Stomach (tissue), 19 donors: ENCODE measurements at places on chromosomes 2 and 18. TPM values are rescaled to one million over a fixed set of nuclear protein-coding genes. Genes with fewer than 3 reads are reported as not detected.

GRCh38 chr2:130917006-130917688 lies 80.4 kb downstream of the ARHGEF4 start:
- no peak overlapping the region for H3K27ac ChIP-seq
- no peaks in the 10 kb centered on the region for H3K36me3 ChIP-seq
- peaks cover 49% of the 10 kb centered on the region for H3K27me3 ChIP-seq
- H3K4me1 ChIP-seq = peaks cover 3% of the 10 kb centered on the region
- H3K4me3 ChIP-seq = no peak overlapping the region

DNA sequence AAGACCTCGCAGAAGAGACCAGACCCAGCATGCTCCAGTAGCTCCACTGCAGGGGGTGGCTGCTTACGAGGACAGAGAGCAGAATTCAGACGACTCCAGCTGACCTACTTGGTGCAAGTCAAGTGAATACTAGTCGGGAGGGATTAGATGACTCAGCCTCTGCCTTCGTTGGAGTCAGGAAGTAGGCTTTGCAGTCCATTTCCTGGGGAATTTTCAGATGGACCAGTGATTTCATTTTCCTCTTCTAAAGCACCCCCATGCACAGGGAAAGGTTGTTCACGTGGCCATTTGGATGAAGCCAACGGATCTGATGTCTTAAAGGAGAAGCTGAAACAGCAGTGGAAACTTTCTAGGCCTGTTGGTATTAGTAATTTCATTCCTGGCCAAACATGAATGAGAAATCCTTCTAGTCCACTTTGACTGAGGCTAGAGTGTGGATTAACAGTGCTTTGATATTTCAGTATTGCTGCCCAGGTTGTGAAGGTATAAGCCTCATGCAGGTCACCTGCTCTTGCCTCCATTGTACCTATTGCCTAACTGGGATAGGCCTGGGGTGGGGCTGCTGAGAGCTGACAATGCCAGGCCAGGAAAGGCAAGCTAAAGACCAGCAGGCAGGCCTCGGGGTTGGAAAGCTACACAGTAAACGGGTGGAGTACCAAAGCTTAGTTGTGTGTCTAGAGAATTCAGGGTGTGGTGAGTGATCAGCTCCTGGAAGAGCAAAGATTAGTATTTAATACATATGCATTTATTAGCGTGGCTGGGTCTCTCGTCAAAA lies 117.6 kb upstream of the FOSL2 start:
- no peaks in the 10 kb centered on the region for H3K36me3 ChIP-seq
- peak; percentile 60 for DNase-seq
- peaks cover 50% of the 10 kb centered on the region for H3K4me1 ChIP-seq

DNA sequence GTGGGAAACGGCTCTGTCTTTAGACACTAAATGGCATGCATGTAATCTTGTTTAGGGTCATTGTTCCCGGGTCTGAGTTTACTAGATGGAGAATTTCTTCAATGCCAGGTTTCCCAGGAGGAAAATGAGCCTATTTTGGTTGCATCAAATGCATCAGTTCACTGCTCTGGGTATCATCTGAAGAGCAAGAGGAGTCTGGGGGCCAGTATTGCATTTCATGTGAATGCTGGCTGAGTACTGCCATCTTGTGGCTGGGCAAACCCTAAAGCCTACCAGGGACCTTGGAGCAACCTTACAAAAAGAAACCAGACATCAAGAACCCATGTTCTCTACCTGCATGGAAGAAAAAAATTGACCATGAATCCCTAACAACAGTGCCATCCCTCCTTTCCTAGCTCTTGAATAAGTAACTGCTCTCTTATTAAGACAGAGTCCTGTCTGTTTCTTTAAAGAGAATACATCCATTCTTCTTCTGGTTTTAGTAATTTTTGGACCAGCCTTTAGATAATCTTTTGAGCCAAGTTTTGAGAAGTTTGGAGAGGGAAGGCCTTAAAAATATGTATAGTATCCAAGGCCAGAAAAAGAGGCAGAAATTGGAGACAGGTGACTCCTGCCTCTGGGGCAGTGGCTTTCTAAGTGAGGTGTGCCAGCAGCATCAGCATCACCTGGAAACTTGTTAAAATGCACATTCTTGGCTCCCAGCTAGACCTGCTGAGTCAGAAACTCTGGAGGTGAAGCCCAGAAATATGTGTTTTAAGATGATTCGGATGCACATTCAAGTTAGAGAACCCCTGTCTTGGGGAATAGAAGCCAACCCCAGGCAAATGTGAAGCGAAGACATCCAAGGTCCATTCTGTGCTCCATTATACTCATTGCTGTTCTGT lies 261.0 kb upstream of the CXCR4 start:
- H3K4me1 ChIP-seq = no peaks in the 10 kb centered on the region
- no peak overlapping the region for H3K4me3 ChIP-seq
- H3K27ac ChIP-seq = no peak overlapping the region
- H3K36me3 ChIP-seq = no peaks in the 10 kb centered on the region

DNA sequence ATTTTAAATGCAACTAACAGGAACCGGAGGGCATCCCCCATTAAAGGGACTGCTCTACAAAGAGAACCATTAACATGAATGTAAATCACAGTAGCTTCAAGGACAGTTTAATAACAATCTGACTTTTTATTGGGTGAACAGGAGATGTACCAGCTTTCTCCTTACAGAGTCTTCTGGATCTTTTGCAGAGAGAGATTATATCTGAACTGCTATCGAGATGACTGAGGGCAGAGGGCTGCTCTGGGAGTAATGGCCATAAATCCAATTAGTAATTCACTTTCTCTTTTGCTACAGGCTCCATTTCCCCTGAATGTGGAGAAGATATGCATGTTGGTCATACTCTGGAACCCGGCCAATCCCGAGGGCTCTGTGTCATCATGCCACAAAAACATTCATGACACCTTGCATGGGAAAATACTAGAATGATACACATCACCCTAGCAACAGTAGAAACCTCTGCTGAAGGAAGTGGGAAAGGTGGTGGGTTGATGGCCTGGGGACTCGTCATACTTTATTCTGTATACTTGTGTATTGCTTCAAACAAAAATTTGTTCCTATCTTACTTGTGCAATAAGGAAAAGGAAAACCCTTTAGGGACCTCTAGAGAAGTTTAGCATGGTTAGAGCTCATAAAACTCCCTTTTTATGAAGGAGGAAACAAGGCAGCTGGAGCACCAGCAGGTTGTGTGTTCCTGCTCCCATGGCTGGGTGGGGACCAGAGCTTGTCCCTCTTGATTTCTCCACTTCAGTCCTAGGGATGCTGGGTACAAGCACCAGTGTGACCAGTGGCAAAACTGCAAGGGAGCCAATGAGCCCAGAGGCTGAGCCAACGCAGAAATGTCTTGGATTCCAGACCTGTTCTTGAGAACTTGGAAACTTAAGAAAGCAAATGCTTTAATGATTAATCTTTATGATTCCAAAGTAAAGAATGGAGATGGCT lies 26.0 kb downstream of the CTAGE1 start:
- no peaks in the 10 kb centered on the region for H3K27me3 ChIP-seq
- H3K4me1 ChIP-seq = no peaks in the 10 kb centered on the region
- no peaks in the 10 kb centered on the region for H3K36me3 ChIP-seq
- no peak overlapping the region for H3K27ac ChIP-seq
- DNase-seq = peak; percentile 41

GRCh38 chr2:8657423-8658062 lies 24.3 kb upstream of the ID2 start:
- no peak overlapping the region for H3K27ac ChIP-seq
- peaks cover 13% of the 10 kb centered on the region for H3K4me1 ChIP-seq
- DNase-seq = no peak
- no peak overlapping the region for H3K4me3 ChIP-seq
- no peaks in the 10 kb centered on the region for H3K36me3 ChIP-seq
- no peaks in the 10 kb centered on the region for H3K27me3 ChIP-seq

DNA sequence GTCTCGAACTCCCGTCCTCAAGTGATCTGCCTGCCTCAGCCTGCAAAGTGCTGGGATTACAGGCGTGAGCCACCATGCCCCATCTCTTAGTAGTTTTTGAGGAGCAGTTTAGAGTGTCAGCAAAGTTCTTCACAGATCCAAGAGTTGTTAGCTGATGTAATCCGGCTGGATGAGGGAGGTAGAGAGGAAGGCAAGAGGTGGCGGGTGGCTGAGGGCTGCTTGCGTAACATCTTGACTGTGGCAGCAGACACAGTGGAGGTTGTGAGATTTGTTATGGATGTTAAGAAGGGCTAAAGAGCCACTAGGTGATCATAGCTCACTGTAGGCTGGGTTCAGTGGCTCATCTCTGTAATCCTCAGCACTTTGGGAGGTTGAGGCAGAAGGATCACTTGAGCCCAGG lies 19.5 kb upstream of the FAM136A start:
- H3K36me3 ChIP-seq = no peaks in the 10 kb centered on the region
- H3K4me3 ChIP-seq = no peak overlapping the region
- DNase-seq = no peak
- peaks cover 16% of the 10 kb centered on the region for H3K27me3 ChIP-seq
- H3K4me1 ChIP-seq = no peaks in the 10 kb centered on the region

DNA sequence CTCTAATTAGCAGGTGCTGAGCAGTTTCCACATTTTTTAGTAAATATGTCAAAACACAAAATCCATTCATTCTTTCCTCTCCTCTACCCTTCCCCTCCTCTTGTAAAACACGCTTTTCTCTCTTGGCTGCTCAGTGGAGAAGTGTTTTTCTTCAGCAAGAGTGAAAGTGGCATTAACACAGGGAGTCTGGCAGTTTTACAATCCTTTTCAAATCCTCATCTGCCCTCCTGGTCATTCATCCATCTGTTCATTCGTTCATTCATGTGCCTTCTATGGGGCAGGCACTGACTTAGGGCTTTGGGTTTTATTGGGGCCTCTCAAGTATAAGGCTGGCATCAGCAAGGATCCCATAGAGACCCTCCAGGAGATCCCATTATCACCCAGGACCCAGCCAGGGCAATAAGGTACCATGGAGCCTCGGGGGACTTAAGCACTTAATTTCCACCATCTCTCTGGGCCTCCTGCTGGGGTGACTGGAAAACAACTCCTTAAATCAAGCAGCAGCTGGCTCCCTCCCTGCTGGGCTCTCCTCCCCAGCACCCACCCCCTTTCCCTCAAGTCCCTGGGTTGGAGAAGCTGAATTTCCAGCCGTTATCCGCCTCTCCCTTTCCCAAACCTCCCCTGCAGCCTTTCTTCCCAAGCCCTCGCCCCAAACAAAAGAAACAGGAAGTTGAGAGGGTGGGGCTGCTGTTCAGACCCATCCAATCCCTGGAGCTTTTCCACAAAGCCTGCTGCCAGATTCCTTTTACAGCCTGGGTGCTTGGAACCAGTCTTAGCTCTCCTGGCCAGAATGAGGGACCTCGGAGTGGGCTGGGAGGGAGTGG lies 32.6 kb downstream of the MARCHF4 start:
- H3K27me3 ChIP-seq = peaks cover 3% of the 10 kb centered on the region
- peaks cover 4% of the 10 kb centered on the region for H3K4me1 ChIP-seq

GRCh38 chr2:186518945-186519344 lies 32.9 kb downstream of the ZC3H15 start:
- H3K4me1 ChIP-seq = peaks cover 10% of the 10 kb centered on the region
- H3K36me3 ChIP-seq = peaks cover 20% of the 10 kb centered on the region
- no peak for DNase-seq
- no peak overlapping the region for H3K4me3 ChIP-seq
- H3K27ac ChIP-seq = no peak overlapping the region

DNA sequence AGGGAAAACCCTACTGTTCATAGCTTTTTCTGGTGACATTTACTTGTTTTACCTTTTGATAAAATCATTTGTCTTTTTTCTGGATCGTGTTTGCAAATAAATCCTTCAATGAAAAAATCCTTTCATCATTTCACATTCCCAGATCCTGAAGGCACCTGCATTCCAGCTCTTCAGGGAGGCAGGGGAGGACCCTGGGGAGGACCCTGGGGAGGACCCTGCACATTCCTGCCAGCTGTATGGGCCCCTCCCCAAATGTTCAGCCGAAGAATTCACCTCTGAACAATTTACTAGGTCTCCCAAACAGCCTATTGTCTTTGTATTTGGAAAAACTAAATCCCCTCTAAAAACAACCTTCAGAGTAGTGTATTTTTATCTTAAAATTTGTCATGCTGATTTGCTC lies 558.4 kb upstream of the ID2 start:
- DNase-seq = no peak
- no peak overlapping the region for H3K4me3 ChIP-seq
- H3K36me3 ChIP-seq = no peaks in the 10 kb centered on the region
- H3K27me3 ChIP-seq = no peaks in the 10 kb centered on the region
- H3K27ac ChIP-seq = no peak overlapping the region
- H3K4me1 ChIP-seq = peaks cover 20% of the 10 kb centered on the region

GRCh38 chr18:7871560-7872456 lies 304.7 kb downstream of the PTPRM start:
- no peak for DNase-seq
- H3K27me3 ChIP-seq = no peaks in the 10 kb centered on the region
- H3K36me3 ChIP-seq = no peaks in the 10 kb centered on the region
- H3K4me1 ChIP-seq = no peaks in the 10 kb centered on the region
- no peak overlapping the region for H3K27ac ChIP-seq
- no peak overlapping the region for H3K4me3 ChIP-seq

GRCh38 chr2:102892698-102893310 lies 131.0 kb downstream of the TMEM182 start:
- no peaks in the 10 kb centered on the region for H3K4me1 ChIP-seq
- H3K4me3 ChIP-seq = no peak overlapping the region
- H3K27ac ChIP-seq = no peak overlapping the region
- DNase-seq = no peak
- no peaks in the 10 kb centered on the region for H3K36me3 ChIP-seq

GRCh38 chr2:207594731-207595130 lies 30.5 kb downstream of the METTL21A start:
- H3K4me3 ChIP-seq = no peak overlapping the region
- H3K27ac ChIP-seq = no peak overlapping the region
- no peaks in the 10 kb centered on the region for H3K27me3 ChIP-seq
- H3K36me3 ChIP-seq = peaks cover 64% of the 10 kb centered on the region

GRCh38 chr2:233481368-233482142 lies 85.0 kb downstream of the USP40 start:
- DNase-seq = no peak
- H3K4me3 ChIP-seq = no peak overlapping the region
- H3K36me3 ChIP-seq = peaks cover 42% of the 10 kb centered on the region
- peaks cover 13% of the 10 kb centered on the region for H3K4me1 ChIP-seq
- peak overlapping the region; percentile 72 for H3K27ac ChIP-seq

GRCh38 chr2:114464961-114465706 lies 22.7 kb downstream of the DPP10 start:
- H3K27ac ChIP-seq = no peak overlapping the region
- H3K36me3 ChIP-seq = no peaks in the 10 kb centered on the region
- H3K4me1 ChIP-seq = no peaks in the 10 kb centered on the region
- DNase-seq = no peak
- H3K4me3 ChIP-seq = no peak overlapping the region

Gene ACTG2
- total RNA-seq = 444 TPM

Gene SETBP1
- total RNA-seq = 15.1 TPM

Gene PEX13
- 18.5 TPM for total RNA-seq

Gene HRH4
- not detected for total RNA-seq

Gene SH2D6
- total RNA-seq = not detected

Gene CD226
- 10.5 TPM for total RNA-seq

Gene KCNE4
- 8.0 TPM for total RNA-seq

Gene POTEI
- total RNA-seq = not detected

Gene CCDC148
- total RNA-seq = 0.43 TPM

Gene FAM161A
- 6.7 TPM for total RNA-seq
